ENCODE measurements at places on chromosomes 11 and 22. TPM values are rescaled to one million over a fixed set of nuclear protein-coding genes. Genes with fewer than 3 reads are reported as not detected.

DNA sequence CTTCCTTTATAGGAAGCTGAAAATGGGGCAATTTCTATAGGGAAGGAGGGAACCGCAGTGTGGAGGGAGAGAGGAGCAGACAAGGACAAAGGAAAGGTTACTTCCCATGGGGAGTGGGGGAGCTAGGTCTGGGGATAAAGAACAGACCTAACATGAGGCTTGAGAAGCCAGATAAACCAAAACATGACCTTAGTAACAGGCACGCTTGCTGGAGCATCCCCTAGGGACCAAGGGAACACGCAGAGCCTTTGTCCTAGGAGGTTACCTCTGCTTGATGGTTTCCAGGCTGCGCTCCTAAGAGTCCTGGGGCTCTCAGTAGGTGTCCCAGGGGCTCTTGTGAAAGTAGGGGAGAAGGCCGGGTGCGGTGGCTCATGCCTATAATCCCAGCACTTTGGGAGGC is 271.4 kb upstream of the NCAM1 start:
- no peak for DNase-seq

DNA sequence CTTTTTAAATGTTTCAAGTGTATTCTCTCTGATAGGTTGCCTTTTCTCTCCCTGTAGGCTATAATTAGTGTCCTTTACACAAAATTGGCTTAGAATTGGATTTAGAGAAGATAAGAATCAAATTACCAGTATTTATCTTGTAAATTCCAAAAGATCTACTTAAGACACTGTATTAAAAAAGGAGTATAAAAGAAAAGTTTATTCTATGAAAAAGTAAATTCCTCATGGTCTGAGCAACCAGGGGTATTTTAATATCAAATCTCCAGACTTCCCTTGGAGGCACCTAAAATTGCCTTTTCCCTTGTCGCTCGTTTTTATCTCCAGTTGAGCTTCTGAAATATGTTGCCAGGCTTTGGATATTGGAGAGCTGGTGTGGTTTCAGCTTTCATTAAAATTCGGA is 36.4 kb downstream of the ZBTB16 start:
- no peak for DNase-seq

Gene TRPC6
- 1.2 TPM for total RNA-seq

Gene DBX1
- total RNA-seq = not detected

DNA sequence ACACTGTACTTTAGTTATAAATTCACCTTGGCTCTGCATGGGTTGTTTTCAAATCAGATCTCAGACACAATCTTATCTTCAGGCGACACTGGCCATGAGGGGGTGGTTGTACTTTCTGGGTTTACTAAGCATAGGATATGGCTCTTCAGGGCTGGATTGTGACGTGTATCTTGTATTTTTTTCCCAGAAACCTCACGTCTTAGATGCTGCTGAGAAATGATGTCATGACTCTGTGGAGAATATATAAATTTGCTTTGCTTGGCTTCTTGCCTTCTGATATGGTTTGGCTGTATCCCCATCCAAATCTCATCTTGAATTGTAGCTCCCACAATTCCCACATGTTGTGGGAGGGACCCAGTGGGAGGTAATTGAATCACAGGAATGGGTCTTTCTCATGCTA is 82.8 kb upstream of the VSTM5 start:
- no peak for DNase-seq

Gene P4HA3
- 20.2 TPM for total RNA-seq

DNA sequence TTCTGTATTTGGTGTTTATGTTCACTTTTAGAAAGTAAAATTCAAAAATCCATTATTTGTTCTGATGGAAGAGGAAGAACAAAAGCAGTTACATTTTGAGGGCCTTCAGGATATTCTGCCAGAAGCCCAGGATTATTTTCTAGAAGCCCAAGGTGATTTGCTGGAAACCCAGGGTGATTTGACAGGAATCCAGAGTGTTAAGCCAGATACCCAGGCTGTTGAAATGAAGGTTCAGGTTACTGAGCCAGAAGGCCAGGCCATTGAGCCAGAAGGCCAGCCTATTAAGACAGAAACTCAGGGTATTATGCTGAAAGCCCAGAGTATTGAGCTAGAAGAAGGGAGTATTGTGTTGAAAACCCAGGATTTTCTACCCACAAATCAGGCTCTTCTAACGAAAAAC is 33.1 kb downstream of the CCDC15 start:
- no peak for DNase-seq

GRCh38 chr11:117875382-117876058 is 938 bp downstream of the FXYD6 start:
- DNase-seq = no peak

Gene HBE1
- not detected for total RNA-seq

- no peak for DNase-seq
Measured at GRCh38 chr22:23910496-23911190, 16.5 kb downstream of the MIF start.

DNA sequence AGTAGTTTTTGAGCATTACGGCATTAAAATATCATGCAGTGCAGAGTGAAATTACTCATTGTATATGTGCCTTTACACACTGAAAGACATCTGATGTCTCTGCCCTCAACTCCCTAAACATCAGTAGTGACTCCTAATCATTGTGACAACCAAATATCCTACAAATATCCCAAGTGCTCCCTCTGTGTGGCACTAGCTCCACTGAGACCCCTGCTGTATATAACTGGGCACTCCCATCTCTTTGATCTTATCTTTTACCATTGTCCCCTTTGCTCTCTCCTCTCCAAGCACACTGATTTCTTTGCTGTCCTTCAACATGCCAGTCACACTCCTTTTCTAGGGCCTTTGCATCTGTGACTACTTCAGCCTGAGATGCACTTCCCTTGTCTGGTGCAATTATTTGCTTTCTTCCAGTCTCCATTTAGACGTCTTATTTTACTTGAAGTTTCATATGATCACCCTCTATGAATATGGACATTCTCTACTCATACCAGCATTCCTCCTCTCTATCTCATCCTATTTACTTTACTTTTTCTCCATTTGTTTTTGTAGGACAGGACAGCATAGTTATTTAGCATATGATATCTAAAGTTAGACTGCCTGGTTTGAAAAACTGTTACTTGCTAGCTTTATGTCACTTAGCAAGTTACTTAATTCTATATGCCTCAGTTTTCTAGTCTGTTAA is 2.4 kb downstream of the SLC5A12 start:
- no peak for DNase-seq

Gene KDM2A
- total RNA-seq = 55.2 TPM

Gene HOATZ
- total RNA-seq = not detected

DNA sequence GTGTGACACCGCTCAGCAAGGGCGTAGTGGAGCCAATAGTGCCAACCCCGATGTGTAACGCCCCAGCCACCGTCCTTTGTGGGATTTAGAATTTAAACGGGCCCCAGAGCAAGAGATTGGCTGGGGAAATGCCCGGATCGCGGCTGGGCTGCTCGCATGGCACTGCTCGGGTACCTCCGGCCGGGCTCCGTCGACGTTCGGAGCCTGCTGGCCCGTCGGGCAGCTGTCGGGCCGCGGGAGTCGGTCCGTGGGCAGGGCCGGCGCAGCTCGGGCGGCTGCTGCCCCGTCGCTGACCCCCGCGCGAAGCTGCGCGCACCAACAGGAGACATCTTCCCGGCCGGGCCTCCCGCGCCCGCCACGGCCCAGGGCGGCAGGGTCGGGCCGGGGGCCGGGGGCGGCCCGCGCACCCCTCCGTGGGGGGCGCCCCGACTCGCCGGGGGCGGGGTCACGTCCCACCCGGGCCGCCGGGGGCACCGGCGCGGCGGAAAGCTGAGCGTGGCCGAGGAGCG is 1.3 kb upstream of the KDM2A start:
- no peak for DNase-seq

Gene MS4A6A
- total RNA-seq = 2.9 TPM

Gene MPZL3
- total RNA-seq = 4.7 TPM

DNA sequence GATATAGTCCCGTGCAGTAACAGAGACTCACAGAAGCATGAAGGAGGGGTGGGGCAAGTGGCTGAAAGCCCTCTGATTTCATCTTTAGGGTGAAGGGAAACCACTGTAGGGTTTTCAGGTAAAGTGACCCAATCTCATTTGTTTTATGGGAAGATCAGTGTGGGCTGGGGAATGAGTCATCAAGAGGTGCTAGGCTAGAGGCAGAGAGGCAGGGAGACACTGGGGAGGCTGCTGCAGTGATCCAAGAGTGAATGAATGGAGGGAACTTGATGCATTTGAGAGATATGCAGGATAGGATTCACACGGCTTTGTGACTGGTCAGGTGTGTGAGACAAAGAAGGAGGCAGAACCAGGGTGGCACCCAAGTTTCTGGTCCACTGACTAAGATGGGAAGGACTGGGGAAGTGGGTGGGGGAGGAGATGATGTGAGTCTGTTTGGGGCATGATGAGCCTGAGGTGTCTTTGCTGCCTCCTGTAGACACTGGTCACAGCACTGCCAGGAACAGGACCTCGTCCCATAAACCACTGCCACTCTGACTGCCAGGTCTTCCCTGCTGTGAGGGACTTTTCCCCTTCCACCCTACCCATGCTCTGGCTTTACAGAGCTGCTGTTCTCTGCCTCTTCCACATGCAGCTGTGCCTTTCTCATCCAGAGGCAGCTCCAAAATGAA is 239.0 kb downstream of the TENM4 start:
- no peak for DNase-seq

Gene TRIM49C
- not detected for total RNA-seq

DNA sequence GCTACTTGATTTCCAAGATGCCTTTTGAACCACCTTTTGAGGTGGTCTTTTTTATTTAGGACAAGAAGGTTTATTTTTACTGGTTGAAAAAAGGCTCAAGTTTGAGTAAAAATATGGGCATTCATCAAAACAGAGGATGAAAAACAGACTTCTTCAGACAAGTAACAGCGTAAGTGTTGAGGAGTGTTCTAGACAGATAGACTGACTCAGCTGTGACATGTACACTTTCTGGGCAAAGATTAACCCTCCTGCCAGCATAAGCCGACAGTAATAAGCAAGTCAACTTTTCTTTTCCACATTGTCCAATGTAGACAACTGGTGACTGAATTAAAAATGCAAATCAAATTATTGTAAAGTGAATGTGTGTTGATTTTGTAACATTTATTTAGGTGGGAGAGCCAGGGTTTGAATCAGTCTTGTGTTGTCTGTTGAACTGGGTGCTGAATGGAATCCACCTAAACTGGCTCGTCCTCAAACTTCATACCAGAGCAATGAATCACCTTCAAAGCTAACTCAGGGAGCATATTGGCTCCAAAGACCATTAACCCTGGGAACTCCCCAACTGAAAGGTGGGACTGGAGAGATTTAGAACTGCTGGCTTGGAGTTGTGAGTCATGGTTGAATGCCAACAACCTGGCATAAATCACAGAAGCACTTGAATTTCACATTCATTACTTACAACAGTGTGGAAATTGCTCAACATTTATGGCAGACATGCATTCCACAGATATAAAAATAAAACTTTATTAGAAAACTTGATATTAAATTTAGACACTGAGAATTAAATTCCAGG is 377.0 kb downstream of the ETS1 start:
- DNase-seq = peak; percentile 99

DNA sequence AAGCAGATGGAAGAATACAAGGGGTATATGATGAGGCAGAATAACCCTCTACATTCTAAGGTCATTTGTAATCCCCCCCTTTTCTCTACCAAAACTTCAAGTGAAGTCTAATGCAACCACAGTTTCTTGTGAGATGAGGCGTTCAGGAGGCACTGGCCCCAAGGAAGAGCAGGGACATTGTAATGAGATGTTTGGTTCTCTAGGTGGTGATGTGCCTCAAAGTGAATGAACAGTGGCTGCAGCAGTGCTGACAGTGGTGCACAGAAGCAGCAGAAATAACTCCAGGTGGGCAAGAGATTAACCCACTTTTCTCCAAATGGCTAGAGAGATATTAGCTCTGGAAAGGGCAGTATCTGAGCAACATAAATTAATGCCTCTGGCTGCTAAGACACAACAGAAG is 33.8 kb downstream of the PDGFD start:
- DNase-seq = no peak

- DNase-seq = no peak
Measured at GRCh38 chr11:131622193-131622592, 251.8 kb downstream of the NTM start.

Gene POU2F3
- total RNA-seq = not detected

DNA sequence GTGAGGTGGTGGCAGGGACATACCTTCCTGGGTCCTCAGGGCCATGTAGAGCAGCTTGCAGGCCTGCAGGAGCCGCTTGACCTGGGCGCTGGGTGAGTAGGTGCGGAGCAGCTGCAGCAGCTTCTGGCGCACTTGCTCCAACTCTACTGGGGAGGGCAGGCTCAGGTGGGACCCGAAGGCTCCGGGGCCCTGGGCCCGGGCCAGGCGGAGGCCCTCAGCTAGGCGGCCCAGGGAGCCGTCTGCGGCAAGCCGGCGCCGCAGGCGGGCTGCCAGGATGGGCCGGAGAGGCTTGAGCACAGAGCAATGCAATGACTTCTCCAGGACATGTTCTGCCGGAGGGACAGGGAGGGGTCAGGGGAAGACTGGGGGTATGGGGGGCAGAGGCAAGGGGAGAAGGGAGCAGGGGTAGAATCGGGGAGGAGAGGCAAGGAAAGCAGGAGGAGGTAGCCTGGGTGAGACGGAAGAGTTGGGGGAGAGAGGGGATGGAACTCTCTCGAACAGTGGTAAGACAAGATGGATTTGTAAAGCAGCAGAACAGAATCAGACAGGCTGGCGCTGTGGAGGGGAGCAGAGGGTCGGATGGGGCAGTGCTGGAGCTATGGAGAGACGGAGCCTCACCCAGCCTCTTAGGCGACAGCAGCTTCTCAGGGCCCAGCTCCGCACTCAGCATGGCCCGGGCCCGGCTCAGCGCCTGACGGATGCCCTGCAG is 2.2 kb downstream of the RIN1 start:
- DNase-seq = no peak

DNA sequence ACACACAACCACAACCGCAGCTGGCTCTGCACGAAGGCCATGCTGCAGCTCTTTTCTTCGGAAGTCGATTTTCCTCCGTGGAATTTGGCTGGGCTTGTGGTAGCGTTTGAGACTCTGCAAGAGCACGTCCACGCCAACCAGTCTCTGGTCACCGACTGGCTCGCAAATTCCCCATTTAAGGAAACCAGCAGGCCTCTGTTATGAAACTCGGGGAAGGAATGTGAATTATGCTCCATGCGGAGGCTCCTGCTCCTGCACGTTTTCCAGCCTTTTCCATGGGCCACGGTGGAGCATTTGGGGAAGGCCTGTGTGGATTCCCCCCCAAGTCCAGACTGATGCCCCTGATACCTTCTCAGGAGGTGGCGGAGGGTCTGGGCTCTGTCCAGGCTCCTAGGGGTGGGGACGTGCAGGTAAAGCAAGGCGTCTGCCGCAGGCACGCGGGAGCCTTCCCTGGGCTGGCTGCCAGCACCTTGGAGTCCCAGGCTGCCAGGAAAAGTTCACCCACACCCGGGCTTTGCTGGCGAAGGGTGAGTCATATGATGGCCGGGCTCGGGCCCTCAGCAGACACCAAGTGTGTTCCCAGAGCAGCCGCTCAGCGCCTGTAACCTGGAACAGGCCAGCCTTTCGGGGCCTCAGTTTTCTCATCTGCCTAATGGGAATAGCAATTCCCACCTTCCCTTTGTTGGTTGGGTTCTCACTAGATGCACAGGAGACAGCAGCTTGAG is 41.9 kb downstream of the LRP5 start:
- DNase-seq = no peak
